Activated B cell treated with CpG ODN at 0.5 μM for 24 hours (primary cell): ENCODE measurements at places on chromosomes 5 and 9. TPM values are rescaled to one million over a fixed set of nuclear protein-coding genes. Genes with fewer than 3 reads are reported as not detected.

TERT gene
- total RNA-seq, result 0.22 and 0.35 TPM in 2 replicates

DMRT3 gene
- total RNA-seq, result not detected in 2 replicates

PTTG1 gene
- 15.3 and 16.8 TPM in 2 replicates for total RNA-seq

- no peak overlapping the region for H3K27ac ChIP-seq
- H3K4me3 ChIP-seq, result no peak overlapping the region
- DNase-seq, result no peak
- H3K36me3 ChIP-seq, result no peaks in the 10 kb centered on the region
- peaks cover 42% of the 10 kb centered on the region for H3K4me1 ChIP-seq
- no peaks in the 10 kb centered on the region for H3K27me3 ChIP-seq
Measured at GRCh38 chr9:111997831-111998230, 101.2 kb downstream of the UGCG start.

DNA sequence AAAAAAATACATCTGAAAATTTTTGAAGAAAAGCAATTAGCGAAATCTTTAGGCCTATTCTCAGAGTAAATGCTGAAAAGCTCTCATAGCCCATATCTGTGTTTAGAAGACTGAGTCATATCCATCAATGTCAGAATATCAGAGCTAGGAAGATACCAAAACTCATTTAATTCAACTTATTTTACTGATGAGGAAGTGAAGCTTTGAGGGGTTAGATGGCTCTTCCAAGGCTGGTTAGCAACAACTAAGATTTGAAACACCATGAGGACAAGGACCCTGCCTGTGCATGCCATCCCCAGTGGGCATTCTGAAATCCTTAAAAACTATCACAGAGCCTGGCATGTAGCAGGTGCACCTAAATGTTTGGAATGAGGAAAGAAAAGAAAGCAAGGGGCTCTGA is 2.5 kb downstream of the FREM1 start:
- no peak overlapping the region for H3K4me3 ChIP-seq
- H3K4me1 ChIP-seq, result no peaks in the 10 kb centered on the region
- no peak for DNase-seq
- H3K27me3 ChIP-seq, result no peaks in the 10 kb centered on the region
- H3K27ac ChIP-seq, result no peak overlapping the region

DNA sequence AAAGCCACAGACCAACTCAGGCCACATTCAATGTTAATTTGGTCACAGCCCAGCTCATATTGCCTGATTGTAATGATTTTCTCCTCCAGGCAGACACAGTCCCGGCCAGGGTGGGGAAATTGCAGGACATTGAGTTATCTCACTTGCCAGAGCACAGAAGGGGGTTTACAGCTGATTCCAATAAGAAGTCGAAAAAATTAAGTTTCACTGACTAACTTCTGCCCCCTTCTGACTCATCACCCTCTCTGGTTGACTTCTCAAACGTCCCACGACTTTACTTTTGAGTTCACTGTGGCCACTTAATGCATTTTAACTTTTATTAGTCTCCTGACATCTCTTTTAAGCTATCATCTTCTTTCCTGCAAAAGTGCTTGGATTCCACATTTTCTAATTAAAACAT is 321.4 kb upstream of the WWC1 start:
- H3K4me3 ChIP-seq, result no peak overlapping the region
- DNase-seq, result no peak
- no peaks in the 10 kb centered on the region for H3K27me3 ChIP-seq

- H3K4me1 ChIP-seq, result no peaks in the 10 kb centered on the region
- no peak for DNase-seq
- no peak overlapping the region for H3K27ac ChIP-seq
- H3K27me3 ChIP-seq, result no peaks in the 10 kb centered on the region
- no peaks in the 10 kb centered on the region for H3K36me3 ChIP-seq
Measured at GRCh38 chr5:33079548-33079947, 361.2 kb upstream of the TARS1 start.

GRCh38 chr5:153791339-153791738 is 247.4 kb downstream of the FAM114A2 start:
- H3K4me1 ChIP-seq, result no peaks in the 10 kb centered on the region
- H3K36me3 ChIP-seq, result no peaks in the 10 kb centered on the region
- DNase-seq, result no peak
- H3K27me3 ChIP-seq, result no peaks in the 10 kb centered on the region
- no peak overlapping the region for H3K4me3 ChIP-seq

GRCh38 chr9:2838371-2839000 is 5.4 kb downstream of the PUM3 start:
- H3K4me3 ChIP-seq, result no peak overlapping the region
- H3K27me3 ChIP-seq, result no peaks in the 10 kb centered on the region
